Activated CD8-positive, alpha-beta memory T cell treated with anti-CD3 and anti-CD28 coated beads for 1 hour (primary cell): ENCODE measurements at places on chromosomes 4 and X.

- DNase-seq: no peak
These were observed 877.8 kb downstream of the FAM133A start for GRCh38 chrX:94551831-94552230.

DNA sequence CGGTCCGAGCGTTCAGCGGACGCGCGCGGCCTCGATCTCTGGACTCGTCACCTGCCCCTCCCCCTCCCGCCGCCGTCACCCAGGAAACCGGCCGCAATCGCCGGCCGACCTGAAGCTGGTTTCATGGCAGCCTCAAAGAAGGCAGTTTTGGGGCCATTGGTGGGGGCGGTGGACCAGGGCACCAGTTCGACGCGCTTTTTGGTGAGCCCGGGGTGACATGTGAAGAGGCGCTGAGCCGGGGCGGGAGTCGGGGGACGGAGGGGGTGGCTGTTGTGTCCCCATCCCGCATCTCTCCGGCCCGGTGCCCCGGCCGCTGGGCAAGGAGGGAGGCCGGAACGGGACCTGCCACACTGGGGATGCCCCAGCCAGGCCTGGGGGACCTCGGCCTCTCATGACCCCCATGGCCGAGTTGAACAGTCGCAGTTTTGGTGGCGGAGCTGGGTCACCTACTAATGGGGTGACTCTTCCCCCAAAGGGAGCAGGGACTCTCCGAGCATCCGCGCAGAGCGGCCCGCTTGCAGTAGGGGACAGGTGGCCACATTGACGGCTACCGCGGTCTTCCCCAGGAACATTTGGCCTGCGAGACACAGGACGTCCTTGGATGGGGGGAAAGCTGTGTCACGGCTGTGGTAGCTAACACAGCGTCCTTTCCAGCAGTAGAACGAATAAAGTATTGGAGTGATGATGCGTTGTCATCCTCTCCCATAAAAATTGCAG is at the start of gene GK:
GK (plus strand) TSS at position 9 of the 717 bp plus-strand sequence; CDS start at position 124, 115 bp downstream.
- DNase-seq: no peak

DNA sequence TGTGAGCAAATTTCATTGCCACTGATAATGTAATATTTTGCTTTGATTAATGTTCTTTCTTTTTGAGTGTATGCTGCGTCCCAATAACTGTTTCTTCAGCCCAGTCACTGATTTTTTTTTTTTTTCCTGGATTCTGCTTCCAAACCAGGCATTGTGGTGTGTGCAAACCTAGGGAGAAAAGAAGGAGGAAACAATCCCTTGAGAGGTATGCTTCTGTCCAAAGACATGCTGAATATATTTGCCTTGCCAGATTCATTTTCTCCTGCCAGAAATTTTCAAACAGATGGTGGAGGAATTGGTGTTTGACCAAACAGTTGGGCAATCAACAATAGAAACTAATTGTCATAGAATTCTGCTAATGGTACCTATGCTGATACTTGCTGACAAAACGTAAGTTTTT is 753.6 kb downstream of the RPA4 start:
- DNase-seq: no peak

- DNase-seq: no peak
These were observed 34.1 kb upstream of the RPS6KA3 start for GRCh38 chrX:20300822-20301221.

GRCh38 chr4:95641571-95641970 is 92.8 kb upstream of the UNC5C start:
- DNase-seq: no peak

DNA sequence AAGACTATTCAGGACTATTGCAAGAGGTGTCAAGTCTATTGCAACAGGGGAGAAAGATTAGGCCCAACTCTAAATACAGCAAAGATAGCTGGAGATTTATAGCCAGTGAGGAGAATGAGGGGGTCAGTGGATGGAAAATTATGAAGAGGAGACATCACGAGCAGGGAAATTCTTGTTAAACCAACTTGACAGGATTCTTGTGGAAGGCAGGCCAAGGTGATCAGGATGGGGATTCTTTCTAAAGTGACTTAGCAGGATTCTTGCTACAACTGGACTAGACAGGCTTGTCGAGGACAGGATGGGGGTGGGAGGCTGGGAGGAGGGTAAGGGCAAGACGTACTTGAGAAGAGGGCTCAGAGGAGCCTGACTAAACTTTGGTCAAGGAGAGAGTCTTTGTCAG is 89.0 kb downstream of the PHEX start:
- DNase-seq: no peak

DNA sequence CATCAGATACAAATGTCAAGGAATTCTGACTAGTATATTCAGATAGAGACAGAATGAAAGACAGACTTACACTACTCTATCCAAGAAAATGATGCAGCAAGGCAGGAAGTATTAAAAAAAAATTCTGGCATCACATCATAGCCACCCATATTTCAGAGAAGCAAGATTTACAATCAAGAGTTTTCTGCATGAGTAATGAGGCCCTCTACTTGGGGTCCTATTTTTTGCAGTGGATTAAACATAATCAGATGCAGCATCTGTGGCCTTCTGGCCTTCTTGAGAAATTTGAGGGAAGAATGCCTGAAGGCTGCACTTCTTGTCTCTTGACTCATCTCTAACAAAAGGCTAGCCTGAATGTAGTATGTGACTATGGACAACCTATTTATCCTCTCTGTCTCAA is 48.2 kb upstream of the SLIT2 start:
- DNase-seq: no peak

GRCh38 chrX:69320116-69320515 is 154.9 kb upstream of the PJA1 start:
- DNase-seq: no peak

- DNase-seq: no peak
These were observed 2.6 kb downstream of the NLGN4X start for GRCh38 chrX:6225911-6226595.

GRCh38 chr4:187209921-187210613 is 486.4 kb upstream of the FAT1 start:
- no peak for DNase-seq

DNA sequence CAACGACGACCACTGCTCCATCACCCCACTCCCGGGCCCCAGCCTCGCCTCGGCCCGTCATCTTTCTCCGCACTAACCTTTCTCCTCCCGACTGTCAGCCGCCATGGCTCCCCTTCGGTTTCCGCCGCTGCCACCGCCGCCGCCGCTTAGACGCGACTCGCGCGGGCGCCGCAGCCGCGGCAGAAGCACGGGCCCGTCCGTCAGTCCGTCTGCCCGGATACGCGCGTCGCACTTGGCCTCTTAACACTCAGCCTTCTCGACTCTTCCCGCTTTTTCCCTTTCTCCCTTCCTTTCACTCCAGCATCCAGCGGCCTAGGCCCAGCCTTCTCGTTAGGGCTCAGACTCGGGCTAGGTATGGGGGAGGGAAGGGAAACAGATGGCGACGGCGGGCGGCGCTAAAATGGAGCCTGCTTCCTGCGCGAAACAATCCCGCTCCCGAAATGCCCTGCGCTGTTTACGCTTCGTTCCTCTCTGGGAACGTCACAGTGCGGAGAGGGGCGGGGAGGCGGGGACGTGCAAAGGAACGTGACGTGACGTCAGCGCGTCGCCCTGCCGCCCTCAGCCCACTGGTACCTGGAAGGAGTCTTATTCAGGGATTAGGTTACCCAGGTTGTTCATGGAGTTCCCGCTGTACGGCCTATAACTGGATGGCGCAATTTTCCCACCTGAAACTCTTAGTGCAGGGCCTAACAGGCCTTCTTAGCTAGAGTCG is at the start of gene YTHDC1:
YTHDC1 (minus strand) TSS at position 442 of the 712 bp plus-strand sequence; CDS start at position 105, 337 bp downstream.
- DNase-seq: peak; percentile 91

- no peak for DNase-seq
These were observed 8.1 kb downstream of the EPGN start for GRCh38 chr4:74316397-74316796.

- no peak for DNase-seq
These were observed 134.5 kb upstream of the KLF3 start for GRCh38 chr4:38529189-38530115.

- no peak for DNase-seq
These were observed 38.1 kb downstream of the NAA11 start for GRCh38 chr4:79287718-79288117.

- DNase-seq: no peak
These were observed 315.8 kb upstream of the TEX13C start for GRCh38 chrX:125003746-125004446.

DNA sequence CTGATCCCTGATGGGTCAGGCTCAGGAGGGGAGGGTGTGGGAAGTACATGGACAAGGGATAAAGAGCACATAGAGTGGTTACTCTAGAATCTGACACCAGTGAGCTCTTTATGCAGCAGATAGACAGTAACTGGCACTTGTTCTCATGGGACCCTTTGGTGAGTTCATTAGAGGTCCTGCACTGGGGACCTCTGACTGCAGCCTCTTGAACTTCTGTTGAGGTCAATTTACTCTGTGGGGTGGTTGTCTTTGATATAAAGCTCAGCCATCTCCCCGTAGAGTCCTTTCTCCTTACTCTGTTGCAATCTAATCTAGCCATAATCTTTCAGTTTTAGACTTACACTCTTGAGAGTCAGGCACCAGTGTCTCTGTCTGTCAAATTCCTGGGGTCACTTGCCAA is 222.4 kb downstream of the GPAT3 start:
- DNase-seq: no peak

DNA sequence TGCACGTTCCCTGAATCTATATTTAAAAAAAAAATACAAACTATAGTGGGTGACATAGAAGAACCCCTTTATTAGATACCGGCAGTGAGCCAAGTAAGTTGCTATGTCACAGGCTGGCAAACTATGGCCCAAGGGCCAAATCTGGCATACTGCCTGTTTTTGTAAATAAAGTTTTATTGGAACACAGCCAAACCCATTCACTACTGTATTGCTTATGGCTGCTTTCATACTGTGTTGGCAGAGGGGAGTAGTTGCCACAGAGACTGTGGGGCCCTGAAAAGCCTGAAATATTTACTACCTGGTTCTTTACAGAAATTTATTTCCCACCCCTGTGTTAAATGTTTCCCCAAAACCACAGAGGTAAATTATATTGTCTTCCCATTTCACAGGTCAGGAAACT is 71.2 kb upstream of the EGFL6 start:
- no peak for DNase-seq

GRCh38 chrX:46573331-46573891 is at the start of gene CHST7:
Gene CHST7 (plus strand): TSS chrX:46573765. CDS start chrX:46573932, 167 bp downstream.
- DNase-seq: peak; percentile 37

DNA sequence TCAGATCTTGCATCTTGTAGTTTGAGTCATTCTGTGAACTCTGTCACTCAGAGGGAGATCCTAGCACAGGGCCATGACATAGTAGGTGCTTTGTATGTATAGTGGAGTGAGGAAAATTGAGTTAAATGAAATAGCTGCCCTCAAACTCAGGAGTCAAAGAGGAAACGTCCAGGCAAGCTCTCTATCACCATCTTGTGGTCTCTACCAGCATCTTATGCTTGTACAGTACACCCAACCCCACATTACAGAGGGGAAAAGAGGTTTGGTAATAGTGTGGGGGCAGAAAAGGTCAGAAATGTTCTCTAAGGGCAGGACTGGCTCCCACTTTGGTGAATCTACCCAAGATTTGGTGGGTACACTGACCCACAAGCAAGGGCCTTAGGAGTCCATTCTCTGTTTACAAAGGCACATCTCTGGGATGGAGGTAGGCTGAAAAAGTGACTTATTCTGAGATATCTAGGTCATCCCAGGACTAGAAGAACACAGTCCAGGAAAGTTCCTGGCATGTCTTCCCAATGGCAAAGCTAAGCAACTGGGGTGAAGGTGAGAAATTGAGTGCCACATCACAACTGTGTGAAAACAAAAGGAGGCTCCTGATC is 131.8 kb downstream of the OR13H1 start:
- no peak for DNase-seq

DNA sequence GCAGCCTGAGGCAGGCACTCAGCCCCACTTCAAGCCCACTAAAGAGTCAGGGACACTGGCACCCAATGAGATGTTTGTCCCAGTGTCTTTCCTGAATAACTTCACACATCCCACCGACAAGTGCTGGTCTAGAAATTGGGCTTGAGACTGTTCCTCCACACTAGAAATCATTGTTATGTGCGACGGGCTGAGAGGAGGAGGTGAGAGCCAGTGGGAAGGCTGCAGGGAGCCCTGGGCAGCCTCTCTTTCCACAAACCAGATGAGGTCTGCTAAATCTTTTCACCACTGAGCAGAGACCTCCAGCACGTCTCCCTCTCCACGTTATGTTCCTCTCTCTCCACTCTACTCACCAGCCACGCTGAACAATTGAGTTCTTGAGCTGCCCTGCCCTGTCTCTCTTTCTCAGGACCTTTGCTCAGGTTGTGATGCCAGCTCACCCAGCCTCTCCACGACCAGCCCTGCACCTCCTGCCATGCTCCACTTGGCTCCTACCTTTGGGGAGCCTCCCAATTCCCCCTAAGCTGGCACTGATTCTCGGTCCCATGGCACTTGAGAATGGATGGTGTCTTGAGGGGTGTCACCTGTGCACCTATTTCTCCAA is 8.4 kb downstream of the SCD5 start:
- no peak for DNase-seq

DNA sequence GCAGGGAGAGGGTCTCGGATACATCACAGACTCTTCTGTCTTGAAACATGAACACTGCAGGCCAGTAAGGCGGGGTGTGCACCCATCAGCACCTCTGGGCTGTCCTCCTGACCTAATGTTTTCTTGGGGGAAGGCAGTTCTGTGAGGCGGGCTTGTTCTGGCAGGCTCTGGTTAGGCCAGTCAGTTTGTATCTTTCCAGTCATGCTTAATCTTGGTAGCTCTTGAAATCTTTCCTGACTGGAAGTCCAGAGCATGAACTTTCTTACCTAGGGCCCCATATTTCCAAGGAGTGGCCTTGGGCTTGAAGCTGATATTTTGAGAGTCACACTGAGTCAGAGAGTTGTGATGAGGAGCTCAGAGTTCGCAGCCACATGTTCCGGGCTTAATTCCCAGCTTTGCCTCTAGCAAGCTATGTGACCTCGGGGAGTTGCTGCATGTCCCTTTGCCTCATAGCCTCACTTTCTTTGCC is 54.2 kb upstream of the RASSF6 start:
- no peak for DNase-seq

DNA sequence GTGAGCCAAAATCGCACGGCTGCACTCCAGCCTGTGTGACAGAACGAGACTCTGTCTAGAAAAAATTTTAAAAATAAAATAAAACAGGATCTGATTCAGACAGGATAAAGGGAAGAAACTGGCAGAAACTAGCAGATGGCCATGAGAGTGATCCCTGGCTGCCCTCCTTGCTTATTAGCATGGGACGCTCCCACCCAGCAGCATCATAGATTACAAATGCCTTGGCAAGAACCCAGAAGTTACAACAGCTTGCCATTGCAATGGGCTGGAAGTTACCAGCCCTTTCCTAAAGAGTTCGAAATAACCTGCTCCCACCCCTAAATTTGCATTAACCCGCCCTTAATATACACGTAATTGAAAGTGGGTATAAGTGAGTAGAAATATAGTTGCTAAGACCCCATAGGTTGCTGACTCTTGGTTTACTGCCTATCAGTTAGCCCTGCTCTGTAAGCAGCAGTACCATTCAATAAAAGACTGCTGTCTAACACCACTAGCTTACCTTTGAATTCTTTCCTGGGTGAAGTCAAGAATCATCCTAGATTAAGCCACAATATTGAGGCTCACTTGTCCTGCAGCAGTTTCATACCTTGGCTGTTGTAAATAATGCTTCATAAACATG is 9.1 kb upstream of the XAGE2 start:
- DNase-seq: no peak
